Stimulated activated CD4-positive, alpha-beta T cell treated with anti-CD3 and anti-CD28 coated beads, TNF-alpha, amount 100 ng/mL, for 24 hours (primary cell): ENCODE measurements at places on chromosomes 4 and X.
A peak's percentile ranks its signal among the peaks of the same experiment; 100 is the strongest.

DNA sequence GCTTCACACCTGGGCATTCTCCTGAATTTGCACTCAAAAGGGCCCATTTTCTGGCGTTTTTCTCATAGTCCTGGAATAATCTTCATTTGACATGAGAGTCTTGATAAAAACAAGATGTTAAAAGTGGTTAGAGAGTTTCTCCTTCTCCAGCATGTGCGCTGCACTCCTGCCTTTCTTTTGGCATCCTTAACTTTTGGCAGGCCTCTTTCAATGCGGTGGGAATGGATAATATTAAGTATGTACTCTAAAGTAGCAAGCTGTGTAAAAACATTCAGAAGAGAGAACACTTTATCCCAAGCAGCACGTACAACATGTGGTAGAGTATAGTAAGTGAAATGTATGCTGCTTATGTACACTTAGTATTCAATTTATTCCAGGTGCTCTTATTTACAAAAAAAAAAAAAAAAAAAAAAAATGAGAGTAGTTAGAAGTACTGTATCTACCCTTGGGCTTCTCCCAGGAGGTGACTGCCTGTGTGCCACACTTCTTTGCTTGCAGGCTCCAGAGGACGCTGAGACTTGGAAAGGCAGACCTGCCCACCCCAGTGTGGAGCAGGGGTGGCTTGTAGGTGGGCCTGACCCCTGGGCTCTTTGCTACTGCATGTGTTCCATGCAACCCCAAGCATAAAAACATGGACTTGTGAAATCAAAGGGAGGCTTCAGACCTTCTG, 3.9 kb downstream of the FGF2 start:
- DNase-seq = no peak

DNA sequence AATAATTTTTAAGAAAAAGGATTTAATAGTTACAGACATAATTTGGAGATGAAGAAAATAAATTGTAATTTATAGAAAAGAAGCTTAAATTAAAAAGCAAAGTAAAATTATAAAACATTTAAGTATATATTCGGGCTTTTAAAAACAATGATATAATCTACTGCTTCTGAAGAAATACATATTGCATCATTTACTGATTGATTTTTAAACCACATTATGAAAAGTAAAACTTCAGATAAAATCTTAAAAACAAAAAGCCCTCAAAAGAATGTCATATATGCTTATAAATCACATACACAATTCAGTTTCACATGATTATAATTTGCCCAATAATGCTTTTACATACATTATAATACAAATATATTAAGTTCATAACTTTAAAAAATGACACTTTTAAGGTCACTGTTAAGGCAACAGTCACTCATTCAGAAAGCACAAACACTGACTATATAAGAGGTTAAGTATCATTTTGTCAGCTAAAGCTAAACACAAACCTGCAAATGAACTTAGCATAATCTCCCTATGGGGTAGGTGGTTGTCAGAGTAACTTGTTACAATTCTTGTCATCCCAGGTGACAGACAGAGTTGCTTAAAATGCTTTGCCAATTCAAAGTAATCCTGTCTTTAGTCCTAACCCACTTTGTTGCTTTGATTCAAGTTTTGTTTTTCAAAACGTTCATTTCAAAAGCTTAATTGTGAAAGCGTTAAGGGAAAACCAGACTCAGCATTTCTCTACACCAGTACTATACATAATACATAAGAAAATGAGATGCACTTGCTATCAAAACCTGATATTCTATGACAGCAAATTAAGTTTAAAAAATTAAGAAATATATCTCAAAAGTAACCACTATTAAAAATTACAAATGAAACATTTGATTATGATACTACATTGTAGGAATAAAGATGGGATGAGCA, 90.6 kb upstream of the MAB21L2 start:
- no peak for DNase-seq

DNA sequence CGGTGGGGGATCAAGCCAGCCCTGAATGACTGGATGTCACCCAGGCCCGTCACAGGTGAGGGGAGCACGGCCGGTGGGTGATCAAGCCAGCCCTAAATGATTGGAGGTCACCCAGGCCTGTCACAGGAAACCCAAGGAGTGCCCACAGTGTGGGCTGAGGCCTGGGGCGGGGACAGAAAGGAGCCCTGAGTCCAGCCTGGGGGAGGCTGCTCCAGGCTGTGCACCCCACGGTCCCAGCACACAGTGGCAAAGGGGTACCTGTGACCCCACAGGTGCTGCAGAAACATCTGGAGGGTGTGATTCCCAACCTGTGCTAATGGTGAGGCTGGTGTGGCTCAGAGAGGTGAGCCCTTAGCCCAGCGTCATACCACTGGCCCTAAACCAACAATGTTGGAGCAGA, 6.2 kb upstream of the CPLX1 start:
- DNase-seq = no peak

- no peak for DNase-seq
Observed at GRCh38 chr4:27276307-27277073, 415.8 kb downstream of the STIM2 start.

DNA sequence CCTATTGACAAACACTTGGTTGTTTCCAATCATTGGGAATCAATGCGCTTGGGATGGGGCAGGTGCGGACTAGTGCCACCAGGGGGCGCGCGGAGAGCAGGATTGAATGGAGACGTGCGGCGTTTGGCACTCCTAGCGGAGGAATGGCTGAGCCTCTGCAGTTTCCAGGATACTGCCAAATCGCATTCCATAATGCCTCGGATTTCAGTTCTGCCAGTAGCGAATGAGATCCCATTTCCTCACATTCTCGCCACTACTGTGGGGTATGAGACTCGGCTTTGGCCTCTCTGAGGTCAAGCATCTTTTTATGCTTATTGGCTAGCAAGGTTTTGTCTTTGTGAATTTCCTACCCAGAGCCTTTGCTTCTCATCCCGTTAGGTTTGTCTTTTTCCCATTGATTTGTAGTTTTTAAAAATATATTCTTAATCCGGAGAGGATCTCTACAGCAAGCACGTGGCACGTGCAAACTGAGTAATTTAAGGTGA, 28.7 kb downstream of the CLDN34 start:
- peak; percentile 35 for DNase-seq

DNA sequence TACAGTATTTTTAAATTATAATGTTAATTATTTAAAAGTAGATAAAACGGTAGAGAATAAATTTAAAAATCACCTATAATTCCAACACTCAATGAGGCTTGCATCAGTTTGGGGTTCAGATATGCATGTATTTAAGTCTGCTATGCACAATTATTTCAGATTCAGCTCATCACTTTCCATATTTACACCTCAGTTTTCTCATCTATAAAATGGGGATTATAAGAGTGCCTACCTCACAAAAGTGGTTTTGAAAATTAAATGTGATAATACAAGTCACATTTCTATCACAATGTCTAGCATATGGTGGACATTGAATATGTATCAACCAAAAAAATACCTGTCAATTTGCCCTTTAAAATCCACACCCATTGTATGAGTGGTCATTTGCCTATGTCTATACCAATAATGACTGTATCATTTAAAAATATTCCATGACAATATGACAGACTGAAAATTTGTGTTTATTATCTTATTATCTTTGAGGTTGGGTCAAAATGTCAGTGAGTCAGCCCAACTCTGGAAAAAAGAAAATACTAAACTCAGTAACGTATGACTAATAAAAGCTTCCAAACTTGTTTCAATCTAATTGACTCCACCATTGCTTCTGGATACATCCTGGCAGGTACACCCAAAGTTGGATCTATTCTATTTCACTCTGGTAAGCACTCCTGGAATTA, 20.8 kb downstream of the OR13H1 start:
- no peak for DNase-seq
